ENCODE measurements at places on chromosomes 11 and 22.

- DNase-seq: no peak
These were observed 4.0 kb downstream of the SLCO2B1 start for GRCh38 chr11:75154646-75155569.

DNA sequence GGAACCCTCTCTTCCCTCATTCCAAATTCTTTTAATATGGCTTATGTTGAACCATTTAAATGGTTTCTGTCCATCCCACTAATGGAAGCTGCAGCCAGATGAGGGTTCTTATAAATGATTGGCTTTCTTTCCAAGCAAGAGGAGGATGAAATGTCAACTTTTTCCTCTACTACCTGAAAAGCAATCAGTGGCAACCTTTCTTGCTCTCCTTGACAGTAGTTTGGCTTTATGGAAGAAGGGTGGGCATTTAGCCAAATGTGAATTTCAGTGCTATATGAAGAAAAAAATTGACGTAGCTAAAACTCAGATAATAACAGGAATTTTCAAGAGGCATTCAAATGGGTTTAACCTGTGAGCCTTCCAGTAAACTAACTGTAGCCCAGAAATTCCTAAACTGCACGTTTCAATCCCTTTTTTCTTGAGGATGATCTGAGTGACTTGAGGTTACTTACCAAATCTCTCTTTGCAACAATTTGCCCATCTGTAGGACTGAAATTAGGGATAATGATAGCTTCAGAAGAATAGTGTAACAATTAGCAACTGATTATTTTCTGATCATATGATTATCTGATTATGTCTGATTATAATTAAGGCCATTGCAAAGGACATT lies 90.9 kb downstream of the EXT2 start:
- DNase-seq: no peak

DNA sequence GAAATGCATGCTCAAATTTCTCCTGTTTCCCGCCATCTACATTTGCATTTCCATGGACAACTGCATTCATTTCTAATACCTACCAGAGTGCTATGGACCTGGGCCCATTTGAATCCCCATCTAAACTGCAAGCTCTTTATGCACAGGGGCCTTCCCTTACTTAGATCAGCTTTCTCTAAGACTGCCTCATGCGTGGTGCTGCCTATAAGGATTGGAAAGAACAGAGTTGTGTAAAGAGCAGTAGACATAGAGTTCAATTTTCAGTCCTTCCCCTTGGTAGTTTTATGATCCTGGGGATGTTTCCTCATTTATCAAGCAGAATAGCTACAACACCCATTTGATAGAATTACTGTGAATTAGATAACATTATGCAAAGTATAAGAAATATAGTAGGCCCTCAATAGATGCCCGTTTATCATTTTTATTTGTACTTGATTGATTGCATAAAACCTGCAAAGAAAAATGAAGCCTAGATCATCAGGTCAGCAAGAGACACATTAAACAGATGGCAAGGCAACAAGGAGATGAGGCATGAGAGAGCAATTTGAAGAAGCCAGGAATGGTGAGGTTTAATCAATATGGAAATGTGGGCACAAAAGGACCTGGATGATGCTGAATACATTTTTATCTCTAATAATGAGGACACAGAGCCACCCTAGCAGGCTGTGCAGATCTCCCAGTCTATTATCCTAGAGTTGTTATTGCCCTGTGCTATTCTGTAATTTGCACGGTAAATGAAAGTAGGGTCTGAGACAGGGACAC lies 359.7 kb downstream of the FAM181B start:
- no peak for DNase-seq

- DNase-seq: no peak
These were observed 537.4 kb upstream of the CCDC90B start for GRCh38 chr11:83823461-83824025.

Measured in GM13977 (cell line).